ENCODE measurements at places on chromosomes 13 and 19. TPM values are rescaled to one million over a fixed set of nuclear protein-coding genes. Genes with fewer than 3 reads are reported as not detected.

DNA sequence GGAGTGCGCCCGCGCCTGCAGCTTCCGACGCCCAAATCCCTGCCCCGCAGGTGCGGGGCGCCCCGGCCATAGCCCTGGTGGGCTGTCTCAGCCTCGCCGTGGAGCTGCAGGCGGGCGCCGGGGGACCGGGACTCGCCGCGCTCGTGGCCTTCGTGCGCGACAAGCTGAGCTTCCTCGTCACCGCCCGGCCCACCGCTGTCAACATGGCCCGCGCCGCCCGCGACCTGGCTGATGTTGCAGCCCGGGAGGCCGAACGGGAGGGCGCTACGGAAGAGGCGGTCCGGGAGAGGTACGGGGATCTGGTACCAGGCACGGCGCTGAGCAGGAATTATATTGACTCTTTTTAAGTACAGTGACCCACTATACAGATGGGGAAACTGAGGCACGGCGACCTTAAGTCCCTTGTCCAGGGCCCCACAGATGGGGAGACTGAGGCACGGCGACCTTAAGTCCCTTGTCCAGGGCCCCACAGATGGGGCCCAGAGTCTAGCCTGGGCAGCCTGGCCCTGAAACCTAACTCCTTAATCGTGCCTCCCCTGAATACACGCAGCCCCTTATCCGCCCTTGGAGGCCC, 586 bp downstream of the MRI1 start:
- no peaks in the 10 kb centered on the region for H3K27me3 ChIP-seq
- peak overlapping the region; percentile 89 for H3K27ac ChIP-seq
- H3K4me1 ChIP-seq = peaks cover 16% of the 10 kb centered on the region
- DNase-seq = peak; percentile 67
- peaks cover 35% of the 10 kb centered on the region for H3K36me3 ChIP-seq

GRCh38 chr13:101530293-101530692, 77.8 kb downstream of the ITGBL1 start:
- H3K27ac ChIP-seq = no peak overlapping the region
- H3K4me1 ChIP-seq = peaks cover 2% of the 10 kb centered on the region
- H3K4me3 ChIP-seq = no peak overlapping the region

GRCh38 chr13:100098445-100099116, 9.7 kb downstream of the PCCA start:
- H3K27me3 ChIP-seq = no peaks in the 10 kb centered on the region
- DNase-seq = no peak
- H3K4me3 ChIP-seq = no peak overlapping the region
- H3K36me3 ChIP-seq = no peaks in the 10 kb centered on the region
- peaks cover 2% of the 10 kb centered on the region for H3K4me1 ChIP-seq

DNA sequence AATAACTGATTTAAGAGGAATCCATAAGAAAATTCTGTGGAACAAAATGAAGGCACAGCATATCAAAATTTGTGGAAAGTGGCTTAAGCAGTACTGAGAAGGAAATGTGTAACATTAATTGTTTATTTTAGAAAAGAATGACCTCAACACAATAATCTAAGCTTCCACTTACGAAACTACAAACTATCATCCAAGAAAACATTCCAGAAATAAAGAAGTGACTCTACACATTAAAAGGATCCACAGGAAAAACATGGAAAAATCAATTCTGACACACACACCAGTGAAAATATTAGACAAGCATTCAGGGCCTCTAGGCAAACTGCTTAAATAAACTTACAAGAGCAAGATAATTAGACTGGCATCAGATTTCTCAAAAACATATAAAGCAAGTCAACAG, 14.0 kb downstream of the EXOSC8 start:
- peaks cover 51% of the 10 kb centered on the region for H3K36me3 ChIP-seq
- DNase-seq = no peak
- H3K27me3 ChIP-seq = no peaks in the 10 kb centered on the region
- no peak overlapping the region for H3K4me3 ChIP-seq
- H3K27ac ChIP-seq = no peak overlapping the region
- no peaks in the 10 kb centered on the region for H3K4me1 ChIP-seq

- H3K4me3 ChIP-seq = no peak within 1 kb of the TSS
- no peak within 1 kb of the TSS for H3K27ac ChIP-seq
- peak; percentile 6 for DNase-seq
- H3K36me3 ChIP-seq = peaks cover 6% of the 10 kb centered on the region
- no peaks in the 10 kb centered on the region for H3K27me3 ChIP-seq
Measured at GRCh38 chr19:23002690-23003422, at the start of gene ZNF728. Gene ZNF728 (minus strand): TSS chr19:23003176. CDS start chr19:23003030, 146 bp downstream.

DNA sequence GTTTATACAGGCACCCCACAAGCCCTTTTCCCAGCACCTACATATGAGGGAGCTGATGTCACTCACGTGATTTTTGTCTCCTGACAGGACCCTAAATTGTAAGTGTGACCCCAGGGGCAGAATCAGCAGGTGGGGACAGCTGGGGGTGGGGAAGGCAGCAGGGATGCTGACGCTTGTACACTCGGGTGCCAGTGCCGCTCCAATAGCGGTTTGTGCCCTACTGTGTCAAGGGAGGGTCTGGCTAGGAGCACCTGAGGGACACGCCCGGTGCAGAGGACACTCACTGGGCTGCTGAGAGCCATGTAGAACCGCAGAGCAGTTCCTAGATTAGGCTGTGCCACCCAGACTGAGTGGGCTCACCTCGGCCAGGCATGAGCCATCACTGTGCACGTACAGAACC, 81.3 kb downstream of the SCGB2B2 start:
- DNase-seq = no peak
- no peak overlapping the region for H3K4me3 ChIP-seq
- H3K27me3 ChIP-seq = no peaks in the 10 kb centered on the region

GRCh38 chr13:112845511-112846144, 123.4 kb upstream of the MCF2L start:
- peaks cover 8% of the 10 kb centered on the region for H3K4me1 ChIP-seq
- H3K36me3 ChIP-seq = peaks cover 31% of the 10 kb centered on the region
- H3K27ac ChIP-seq = no peak overlapping the region

GRCh38 chr19:58492265-58492664, 16.1 kb downstream of the ZNF446 start:
- H3K27me3 ChIP-seq = no peaks in the 10 kb centered on the region
- H3K36me3 ChIP-seq = no peaks in the 10 kb centered on the region
- H3K4me3 ChIP-seq = no peak overlapping the region
- DNase-seq = no peak
- no peak overlapping the region for H3K27ac ChIP-seq

Gene BABAM1
- 132 TPM for total RNA-seq

GRCh38 chr13:40190641-40191100, 475.8 kb downstream of the FOXO1 start:
- H3K27me3 ChIP-seq = no peaks in the 10 kb centered on the region
- peaks cover 76% of the 10 kb centered on the region for H3K4me1 ChIP-seq
- DNase-seq = peak; percentile 81
- no peaks in the 10 kb centered on the region for H3K36me3 ChIP-seq
- peak overlapping the region; percentile 32 for H3K4me3 ChIP-seq

GRCh38 chr13:73365681-73366080, 306.9 kb downstream of the KLF5 start:
- no peak overlapping the region for H3K4me3 ChIP-seq
- H3K27ac ChIP-seq = no peak overlapping the region
- H3K27me3 ChIP-seq = no peaks in the 10 kb centered on the region
- H3K4me1 ChIP-seq = no peaks in the 10 kb centered on the region
- no peak for DNase-seq

Gene SLC25A41
- total RNA-seq = 0.46 TPM

DNA sequence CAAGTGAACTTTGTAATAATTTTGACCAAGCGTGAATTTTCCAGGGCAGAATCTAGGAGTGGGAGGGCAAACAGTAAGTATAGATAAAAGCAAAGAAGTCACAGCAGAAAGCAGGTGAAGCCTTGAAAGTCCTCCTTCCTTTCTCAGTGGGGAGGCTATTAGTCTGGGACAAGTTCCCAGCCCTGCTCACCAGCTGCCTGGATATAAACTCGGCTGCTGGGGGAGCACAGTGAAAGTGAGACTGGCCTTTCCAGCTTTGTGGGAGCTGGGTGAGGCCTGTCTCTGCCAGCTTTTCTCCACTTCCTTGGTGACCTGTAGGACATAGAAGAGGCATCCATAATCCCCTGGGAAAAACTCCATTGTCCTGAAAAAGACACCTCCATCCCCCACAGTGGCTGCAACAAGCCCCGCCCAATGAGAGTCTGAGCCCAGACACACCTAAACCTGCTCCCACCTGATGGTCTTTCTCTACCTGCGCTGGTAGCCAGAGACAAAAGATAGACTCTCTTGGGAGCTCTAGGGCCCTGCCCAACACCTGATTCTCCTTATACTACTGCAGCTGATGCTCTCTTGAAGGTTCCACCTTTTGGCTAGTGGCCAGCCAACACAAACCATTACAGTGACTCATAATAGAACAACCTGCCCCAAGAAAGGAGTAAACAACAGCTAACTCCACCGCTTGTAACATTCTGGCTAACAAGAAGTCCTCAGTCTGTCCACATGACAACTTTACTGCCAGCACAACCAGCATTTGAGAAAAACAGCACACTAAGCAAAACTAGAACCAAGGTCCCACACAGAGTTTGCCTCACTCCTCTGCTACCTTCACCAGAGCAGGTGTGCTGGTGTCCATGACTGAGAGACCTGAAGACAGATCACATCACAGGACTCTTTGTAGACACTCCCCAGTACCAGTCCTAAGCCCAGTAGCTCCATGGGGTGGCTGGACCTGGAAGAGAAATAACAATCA, 252.2 kb upstream of the SLITRK6 start:
- H3K36me3 ChIP-seq = no peaks in the 10 kb centered on the region
- no peak for DNase-seq
- H3K4me1 ChIP-seq = no peaks in the 10 kb centered on the region
- no peak overlapping the region for H3K4me3 ChIP-seq

- no peak overlapping the region for H3K27ac ChIP-seq
- no peak for DNase-seq
- no peaks in the 10 kb centered on the region for H3K4me1 ChIP-seq
Measured at GRCh38 chr13:26895081-26895807, 134.7 kb upstream of the GPR12 start.

DNA sequence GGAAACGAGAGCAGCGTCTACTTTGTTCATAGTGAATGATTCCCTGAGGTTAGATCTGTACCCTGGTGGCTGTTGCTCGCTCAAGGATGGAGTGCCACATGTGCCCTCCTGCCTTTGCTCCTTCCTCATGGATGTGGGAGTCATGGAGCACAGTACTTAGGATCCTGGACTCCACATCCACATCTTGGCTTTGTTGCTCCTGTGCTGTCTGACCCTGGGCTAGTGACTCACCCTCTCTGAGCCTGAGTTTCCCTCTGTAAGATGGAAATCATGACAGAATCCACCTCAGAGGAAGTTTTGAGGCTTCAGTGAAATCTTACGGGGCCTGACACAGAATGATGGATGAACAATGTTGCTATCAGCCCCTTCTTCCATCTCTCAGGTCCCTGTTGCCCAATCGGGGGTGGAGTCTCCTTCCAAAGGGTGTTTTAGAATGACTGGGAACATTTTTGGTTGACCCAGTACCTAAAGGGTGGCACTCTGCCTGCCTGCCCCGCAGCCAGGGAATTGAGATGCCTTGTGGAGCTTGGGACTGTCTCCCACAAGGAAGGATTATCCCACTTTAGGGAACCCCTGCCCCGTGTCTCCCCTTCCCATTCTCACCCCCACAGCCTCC, 9.8 kb upstream of the TIMM50 start:
- no peaks in the 10 kb centered on the region for H3K27me3 ChIP-seq
- H3K4me3 ChIP-seq = no peak overlapping the region
- DNase-seq = peak; percentile 30
- H3K36me3 ChIP-seq = peaks cover 68% of the 10 kb centered on the region
- H3K27ac ChIP-seq = peak overlapping the region; percentile 68
- H3K4me1 ChIP-seq = peaks cover 17% of the 10 kb centered on the region

- no peaks in the 10 kb centered on the region for H3K27me3 ChIP-seq
- DNase-seq = no peak
- H3K4me1 ChIP-seq = peaks cover 19% of the 10 kb centered on the region
- no peak overlapping the region for H3K4me3 ChIP-seq
Measured at GRCh38 chr19:5141850-5142724, 173.2 kb downstream of the KDM4B start.

DNA sequence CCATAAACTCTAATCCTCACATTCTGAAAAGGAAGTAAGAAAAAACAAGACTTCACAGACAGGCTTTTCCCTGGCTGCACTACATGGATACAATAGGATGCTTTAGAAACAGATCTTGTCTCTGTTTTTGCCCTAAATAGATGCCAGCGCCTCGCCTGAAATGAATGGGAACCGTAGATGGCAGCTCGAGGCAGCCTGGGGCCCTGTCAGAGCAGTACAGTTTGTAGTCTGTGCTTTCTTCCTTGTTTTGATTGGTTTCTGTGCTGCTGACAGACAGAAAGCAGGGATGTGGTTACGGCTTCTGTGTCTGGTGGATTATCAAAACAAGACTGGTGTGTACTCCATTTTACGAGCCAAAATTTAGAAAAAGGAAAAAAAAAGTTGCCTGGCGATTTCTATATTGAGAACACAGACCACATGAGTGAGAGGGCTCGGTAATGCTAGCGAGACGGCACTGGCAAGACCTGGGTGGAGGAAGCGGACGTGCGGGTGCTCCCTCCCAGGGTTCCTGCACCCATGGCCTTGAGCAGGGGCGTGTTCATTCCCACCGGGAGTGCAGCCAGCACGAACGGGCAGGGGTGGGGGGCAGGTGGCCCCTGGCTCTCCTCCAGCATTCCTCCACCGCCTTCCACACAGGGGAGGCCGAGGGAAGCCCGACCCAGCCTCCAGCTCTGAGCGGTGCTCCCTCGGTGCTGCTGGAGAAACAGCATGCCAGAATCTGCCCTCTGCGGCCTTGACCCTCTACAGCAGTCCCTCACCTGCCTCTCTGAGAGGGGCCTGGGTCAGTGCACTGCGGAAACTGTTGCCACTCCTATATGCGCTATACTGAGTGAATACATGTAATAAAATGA, 37.6 kb upstream of the C1QTNF9 start:
- no peaks in the 10 kb centered on the region for H3K27me3 ChIP-seq
- peaks cover 36% of the 10 kb centered on the region for H3K36me3 ChIP-seq
- peak overlapping the region; percentile 87 for H3K4me3 ChIP-seq

DNA sequence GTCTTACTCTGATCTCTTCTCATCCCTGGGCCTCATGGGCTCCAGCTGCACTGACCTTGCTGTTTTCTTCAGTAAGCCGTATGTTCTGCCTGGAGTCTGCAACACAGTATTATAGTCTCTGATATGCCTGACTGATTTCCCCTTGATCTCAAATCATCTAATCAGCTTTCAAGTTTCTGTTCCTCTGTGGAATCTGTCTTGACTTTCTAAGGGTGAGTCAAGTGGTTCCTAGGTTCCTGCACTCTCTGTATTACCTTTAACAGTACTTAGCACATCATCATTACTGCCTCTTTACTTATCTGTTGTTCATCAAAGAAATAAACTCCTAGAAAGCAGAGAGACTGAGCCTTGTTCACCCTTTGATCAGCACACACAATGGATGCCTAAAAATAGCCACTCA, 350.7 kb downstream of the LMO7 start:
- H3K27ac ChIP-seq = no peak overlapping the region
- H3K4me3 ChIP-seq = no peak overlapping the region
- no peaks in the 10 kb centered on the region for H3K36me3 ChIP-seq
- no peaks in the 10 kb centered on the region for H3K4me1 ChIP-seq
- DNase-seq = no peak

Gene IGSF23
- not detected for total RNA-seq

- no peaks in the 10 kb centered on the region for H3K4me1 ChIP-seq
- H3K27ac ChIP-seq = no peak overlapping the region
- H3K4me3 ChIP-seq = no peak overlapping the region
- H3K36me3 ChIP-seq = peaks cover 10% of the 10 kb centered on the region
- DNase-seq = no peak
Measured at GRCh38 chr19:5075597-5075996, 106.7 kb downstream of the KDM4B start.

GRCh38 chr19:51158474-51159129, 16.5 kb downstream of the SIGLEC7 start:
- H3K27me3 ChIP-seq = no peaks in the 10 kb centered on the region
- H3K27ac ChIP-seq = no peak overlapping the region
- H3K4me3 ChIP-seq = no peak overlapping the region
- no peaks in the 10 kb centered on the region for H3K36me3 ChIP-seq
- H3K4me1 ChIP-seq = peaks cover 5% of the 10 kb centered on the region

- H3K4me1 ChIP-seq = peaks cover 28% of the 10 kb centered on the region
- H3K36me3 ChIP-seq = peaks cover 16% of the 10 kb centered on the region
- peak overlapping the region; percentile 88 for H3K4me3 ChIP-seq
Measured at GRCh38 chr19:1027650-1028061, 1.2 kb downstream of the CNN2 start.

Gene AMER2
- not detected for total RNA-seq

Measured in activated CD4-positive, alpha-beta T cell treated with anti-CD3 and anti-CD28 coated beads for 36 hours (primary cell).